ENCODE measurements at places on chromosomes 6 and 20.
A peak's percentile ranks its signal among the peaks of the same experiment; 100 is the strongest.

GRCh38 chr6:108699290-108700041 lies 138.7 kb downstream of the FOXO3 start:
- no peak for DNase-seq

GRCh38 chr6:100999034-100999597 lies 118.0 kb upstream of the ASCC3 start:
- no peak for DNase-seq

- DNase-seq, result no peak
Measured at GRCh38 chr6:1063671-1064355, 248.1 kb upstream of the FOXQ1 start.

DNA sequence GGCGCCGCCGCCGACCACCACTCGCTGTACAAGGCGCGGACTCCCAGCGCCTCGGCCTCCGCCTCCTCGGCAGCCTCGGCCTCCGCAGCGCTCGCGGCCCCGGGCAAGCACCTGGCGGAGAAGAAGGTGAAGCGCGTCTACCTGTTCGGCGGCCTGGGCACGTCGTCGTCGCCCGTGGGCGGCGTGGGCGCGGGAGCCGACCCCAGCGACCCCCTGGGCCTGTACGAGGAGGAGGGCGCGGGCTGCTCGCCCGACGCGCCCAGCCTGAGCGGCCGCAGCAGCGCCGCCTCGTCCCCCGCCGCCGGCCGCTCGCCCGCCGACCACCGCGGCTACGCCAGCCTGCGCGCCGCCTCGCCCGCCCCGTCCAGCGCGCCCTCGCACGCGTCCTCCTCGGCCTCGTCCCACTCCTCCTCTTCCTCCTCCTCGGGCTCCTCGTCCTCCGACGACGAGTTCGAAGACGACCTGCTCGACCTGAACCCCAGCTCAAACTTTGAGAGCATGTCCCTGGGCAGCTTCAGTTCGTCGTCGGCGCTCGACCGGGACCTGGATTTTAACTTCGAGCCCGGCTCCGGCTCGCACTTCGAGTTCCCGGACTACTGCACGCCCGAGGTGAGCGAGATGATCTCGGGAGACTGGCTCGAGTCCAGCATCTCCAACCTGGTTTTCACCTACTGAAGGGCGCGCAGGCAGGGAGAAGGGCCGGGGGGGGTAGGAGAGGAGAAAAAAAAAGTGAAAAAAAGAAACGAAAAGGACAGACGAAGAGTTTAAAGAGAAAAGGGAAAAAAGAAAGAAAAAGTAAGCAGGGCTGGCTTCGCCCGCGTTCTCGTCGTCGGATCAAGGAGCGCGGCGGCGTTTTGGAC lies 2.0 kb downstream of the SOX4 start:
- no peak for DNase-seq

DNA sequence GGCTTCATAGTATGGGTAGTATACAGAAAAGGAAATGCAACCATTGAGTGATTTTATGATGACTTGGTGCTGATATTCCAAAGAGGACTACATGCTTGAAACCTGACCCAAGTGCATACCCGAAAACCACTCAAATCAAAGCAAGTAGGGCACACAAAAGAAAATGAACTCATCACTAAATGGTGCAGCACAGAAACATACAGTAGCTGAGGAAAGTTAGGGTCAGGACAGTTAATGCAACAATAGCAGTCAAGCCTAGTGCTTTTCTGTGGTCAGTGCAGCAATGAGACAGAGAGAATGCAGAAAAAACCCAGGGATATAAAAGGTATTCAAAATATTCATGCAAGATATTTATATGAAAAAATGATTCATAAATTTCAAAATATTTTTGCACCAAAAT lies 711.1 kb downstream of the EPHA7 start:
- no peak for DNase-seq

GRCh38 chr20:52268184-52268749 lies 76.7 kb upstream of the ZFP64 start:
- DNase-seq, result no peak

DNA sequence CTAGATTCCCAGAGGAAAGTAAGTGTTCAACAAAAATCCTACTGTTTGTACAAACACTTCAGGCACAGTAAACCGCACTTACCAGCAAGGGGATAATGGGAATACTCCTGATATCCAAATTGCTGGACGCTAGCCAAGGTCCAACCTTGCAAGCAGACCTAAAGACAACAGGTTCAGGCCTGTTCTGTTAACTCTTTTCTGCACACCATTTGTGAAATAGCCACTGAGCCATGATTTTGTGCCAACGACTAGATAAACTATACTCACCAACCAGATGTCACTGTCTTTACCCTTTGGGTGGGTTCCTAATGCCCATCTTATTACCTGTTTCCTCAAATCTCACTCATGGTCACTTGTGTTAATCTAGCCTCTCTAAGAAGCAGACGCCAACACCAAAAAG lies 43.5 kb downstream of the GOPC start:
- DNase-seq, result no peak

GRCh38 chr6:25270559-25270958 lies 8.6 kb upstream of the CARMIL1 start:
- DNase-seq, result no peak

GRCh38 chr6:137315081-137315480 lies 95.9 kb upstream of the IFNGR1 start:
- DNase-seq, result no peak

- no peak for DNase-seq
Measured at GRCh38 chr6:156885562-156885961, 108.4 kb downstream of the ARID1B start.

- no peak for DNase-seq
Measured at GRCh38 chr20:7540018-7540417, 400.2 kb downstream of the HAO1 start.

DNA sequence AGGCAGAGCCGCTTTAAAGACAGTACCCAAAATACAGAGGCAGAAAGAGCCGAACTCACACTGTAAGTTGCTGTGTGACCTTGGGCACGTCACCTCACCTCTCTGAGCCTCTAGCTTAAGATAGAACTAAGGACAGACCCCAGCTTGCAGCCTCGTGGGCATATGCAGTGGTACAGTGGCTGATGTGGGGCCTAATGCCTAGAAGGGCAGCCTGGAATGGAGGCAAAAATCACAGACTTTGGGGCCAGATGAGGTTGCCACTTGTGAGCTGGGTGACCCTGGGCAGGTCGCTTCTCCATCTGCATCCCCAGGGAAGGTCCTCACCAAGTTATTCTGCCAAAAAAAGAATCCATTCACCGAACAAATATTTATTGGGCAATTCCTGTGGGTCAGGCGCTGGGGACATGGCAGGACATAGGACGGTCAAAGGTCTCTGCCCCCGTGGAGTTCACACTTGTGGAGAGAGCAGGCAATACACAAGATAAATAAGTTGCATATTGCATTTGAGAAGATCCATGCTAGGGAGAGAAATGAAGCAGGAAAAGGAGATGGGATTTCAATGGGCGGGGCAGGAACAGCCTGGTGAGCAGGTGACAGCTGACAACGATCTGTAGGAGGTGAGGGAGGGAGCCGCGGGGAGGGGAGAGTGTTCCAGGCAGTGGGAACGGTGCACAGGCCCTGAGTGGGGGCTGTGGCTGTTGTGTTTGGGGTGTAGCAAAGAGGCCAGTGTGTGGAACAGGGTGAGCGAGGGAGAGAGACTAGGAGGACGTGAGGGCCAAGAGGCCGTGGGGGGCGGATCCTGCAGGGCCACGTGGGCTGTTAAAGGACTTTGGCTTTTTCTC lies 115.2 kb downstream of the CEBPB start:
- DNase-seq, result no peak

- no peak for DNase-seq
Measured at GRCh38 chr6:17388365-17388764, 5.0 kb upstream of the CAP2 start.

- no peak for DNase-seq
Measured at GRCh38 chr6:90319979-90320685, 23.5 kb upstream of the BACH2 start.

- DNase-seq, result no peak
Measured at GRCh38 chr6:44278774-44279697, 8.8 kb downstream of the TMEM151B start.

DNA sequence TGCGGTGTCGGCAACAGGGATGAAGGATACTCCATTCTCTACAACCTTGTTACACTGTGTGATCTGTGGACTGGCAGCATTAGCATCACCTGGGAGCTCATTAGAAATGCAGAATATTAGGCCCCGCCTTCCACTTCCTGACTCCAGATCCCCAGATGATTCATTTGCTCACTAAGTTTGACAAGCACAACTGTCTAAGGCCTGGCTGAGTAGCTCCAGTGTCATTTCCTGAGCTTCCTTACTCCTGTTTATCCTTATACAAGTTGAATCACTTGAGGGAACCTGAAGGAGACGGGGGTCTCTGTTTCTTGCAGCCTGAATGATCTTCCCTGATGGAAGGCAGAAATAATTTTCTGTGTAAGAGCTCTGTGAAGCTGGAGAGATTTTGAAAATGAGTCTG lies 32.7 kb upstream of the PROKR2 start:
- no peak for DNase-seq

DNA sequence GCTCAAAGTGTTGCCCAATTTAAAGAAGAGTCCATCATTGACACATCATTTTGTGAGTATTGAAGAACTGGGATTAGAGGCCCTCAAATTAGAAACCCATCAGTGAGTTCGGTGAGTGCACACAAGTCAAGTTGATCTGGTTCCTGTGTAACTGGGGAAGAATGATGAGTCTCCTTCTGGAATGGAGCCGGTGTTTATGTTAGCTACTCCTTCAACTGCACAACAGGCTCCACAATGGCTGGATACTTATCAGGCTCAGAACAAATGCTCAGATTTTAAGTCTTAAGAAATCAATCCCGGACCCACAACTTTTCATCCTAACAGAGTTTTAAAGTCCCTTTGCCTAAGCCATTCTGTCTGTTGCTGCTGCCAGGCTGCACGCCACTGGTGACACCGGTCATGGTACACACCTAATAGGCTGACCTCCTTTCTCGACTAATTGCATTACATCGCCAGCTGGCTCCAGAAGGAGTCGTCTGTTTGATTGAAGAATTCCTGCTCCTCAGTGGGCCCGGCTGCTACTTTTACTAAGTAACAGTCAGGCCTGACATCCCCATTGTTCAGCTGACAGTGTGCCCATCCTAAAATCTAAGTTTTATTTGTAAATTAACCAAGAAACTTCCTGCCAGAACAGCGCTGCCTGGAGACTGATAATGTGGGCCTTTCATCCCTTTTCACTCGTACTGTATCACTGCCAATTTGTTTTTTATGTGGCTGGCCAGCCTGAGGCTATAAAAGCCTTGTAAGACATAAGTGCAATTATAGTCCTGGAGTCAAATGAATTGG lies 130.4 kb downstream of the INSM1 start:
- DNase-seq, result no peak

- DNase-seq, result no peak
Measured at GRCh38 chr6:2752477-2753109, 1.9 kb upstream of the MYLK4 start.

DNA sequence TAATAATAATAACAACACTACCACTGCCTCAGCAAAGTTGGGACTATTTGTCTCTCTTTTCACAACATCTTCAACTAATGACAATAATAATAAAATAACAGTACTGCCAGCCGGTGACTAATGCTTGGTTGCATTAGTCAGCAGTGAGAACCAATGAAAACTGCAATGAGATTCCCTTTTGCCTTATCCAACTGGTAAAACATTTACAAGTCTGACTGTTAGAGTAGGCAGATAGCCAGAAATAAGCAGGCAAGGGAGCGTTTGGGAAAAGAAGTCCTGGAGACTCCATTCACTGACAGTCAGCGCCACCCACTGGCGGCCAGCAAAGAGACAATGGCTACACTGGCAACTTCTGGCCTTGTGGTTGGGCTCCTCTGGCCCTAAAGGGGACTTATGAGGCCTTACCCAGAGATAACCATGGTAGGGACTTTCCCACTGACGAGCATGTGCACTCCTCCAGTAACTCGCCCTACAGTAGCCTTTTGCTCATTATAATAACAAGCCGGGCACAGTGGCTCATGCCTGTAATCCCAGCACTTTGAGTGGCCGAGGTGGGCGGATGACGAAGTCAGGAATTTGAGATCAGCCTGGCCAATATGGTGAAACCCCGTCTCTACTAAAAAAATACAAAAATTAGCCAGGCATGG lies 3.4 kb upstream of the NSFL1C start:
- DNase-seq, result peak; percentile 99

DNA sequence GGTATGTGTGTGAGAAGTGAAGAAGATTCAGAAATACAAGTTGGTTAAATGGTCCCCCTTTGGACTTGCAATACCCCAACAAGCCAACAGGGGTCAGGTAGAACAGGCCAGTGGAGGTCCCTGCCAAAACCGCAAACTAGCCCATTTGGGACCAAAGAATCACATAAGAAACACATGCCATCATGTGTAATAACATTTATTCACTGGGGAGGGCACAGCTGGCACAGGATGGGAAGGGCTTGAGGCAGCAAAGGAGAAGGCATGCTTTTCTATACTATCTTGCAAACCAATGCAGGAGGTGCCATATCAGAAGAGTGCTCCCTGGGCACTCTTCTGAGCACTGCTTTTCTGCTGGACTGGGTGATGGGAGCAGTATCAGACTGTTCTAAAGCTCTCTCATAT lies 116.1 kb upstream of the TRAF3IP2 start:
- DNase-seq, result no peak
